ENCODE measurements at places on chromosomes 7 and 10.

GRCh38 chr10:18140149-18140956 is at the start of gene CACNB2:
Gene CACNB2, plus strand, starts transcription at chr10:18140424.
- peak; percentile 43 for DNase-seq

- DNase-seq, result no peak
Observed at GRCh38 chr7:3333861-3334260, 32.8 kb downstream of the SDK1 start.

- no peak for DNase-seq
Observed at GRCh38 chr7:16975712-16976111, 93.9 kb upstream of the AGR3 start.

DNA sequence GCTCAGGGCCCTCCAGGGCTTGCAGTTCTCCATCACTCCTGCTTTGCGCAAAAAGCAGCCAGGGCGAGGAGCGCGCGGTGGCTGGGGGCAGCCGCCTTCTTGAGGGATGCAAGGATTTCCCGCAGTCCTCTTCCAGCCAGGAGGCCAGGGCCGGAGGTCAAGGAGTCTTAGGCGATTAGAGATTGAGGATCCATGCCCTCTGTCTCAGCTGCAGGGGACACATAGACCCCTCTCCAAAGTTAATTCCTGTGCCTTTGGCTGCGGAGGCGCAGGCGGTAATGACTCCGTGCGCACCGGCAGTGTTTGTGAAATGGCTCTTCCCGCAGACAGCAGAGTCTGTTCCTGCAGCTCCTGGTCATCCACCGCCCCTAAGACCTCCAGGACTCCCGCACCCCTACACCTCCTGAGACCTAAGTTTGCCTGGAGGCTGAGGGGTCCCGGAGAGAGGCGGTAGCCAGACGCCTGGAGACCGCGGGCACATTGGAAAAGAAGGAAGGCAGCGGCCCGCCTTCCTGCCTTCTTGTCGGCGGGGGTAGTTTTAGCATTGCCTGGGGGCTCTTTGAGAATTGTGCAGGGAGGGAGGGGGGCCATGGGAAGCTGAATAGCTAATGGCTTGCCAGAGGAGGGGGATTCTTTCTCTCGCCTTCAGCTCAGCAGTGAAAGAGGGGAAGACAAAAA is 3.3 kb upstream of the NEUROG3 start:
- DNase-seq, result no peak

DNA sequence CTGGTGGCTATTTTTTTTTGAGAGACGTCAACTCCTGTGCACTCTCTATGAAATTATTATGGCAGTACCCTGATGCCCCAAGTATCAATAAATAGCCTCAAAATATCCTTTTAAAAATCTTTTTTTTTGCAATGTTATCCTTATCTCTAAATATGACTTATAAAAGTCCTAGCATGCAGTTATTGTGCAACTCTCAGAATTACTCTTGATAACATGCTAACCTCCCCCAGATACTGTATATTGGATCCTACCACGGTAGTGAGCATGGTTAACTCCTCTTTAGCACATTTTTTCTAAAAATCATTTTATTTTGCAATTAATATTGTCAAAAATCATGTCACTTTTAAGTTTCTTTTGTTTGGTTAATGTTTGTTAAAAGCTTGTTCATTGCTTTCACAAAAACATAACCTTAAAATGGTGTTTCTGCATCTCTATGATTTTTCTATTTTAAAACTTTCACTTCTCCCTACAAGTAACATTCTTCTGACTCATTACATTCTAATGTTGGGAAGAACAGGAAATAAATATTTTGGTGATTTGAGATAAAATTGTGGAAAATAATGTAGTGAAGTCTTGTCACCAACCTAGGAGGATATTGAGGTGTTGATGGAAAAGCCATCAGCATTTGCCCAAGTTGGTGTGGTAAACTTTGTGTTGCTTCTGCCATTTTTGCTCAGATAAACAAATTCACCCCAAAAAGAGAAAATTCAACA is 42.1 kb upstream of the ADRA2A start:
- peak; percentile 46 for DNase-seq

DNA sequence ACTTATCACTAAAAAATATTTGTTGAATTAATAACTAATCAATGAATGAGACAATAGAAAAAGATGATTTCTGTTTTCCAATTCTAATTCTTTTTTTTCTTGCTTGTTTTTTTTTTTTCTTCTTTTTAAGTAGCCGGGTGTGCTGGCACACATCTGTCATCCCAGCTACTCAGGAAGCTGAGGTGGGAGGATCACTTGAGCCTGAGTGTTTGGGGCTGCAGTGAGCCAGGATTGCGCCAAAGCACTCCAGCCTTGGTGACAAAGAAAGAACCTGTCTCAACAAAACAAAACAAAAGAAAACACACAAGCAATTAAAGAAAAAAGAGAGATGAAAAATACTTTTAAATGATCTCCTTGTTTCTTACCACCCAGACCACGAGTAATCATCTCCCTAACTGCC is 1109.3 kb downstream of the REEP3 start:
- no peak for DNase-seq

DNA sequence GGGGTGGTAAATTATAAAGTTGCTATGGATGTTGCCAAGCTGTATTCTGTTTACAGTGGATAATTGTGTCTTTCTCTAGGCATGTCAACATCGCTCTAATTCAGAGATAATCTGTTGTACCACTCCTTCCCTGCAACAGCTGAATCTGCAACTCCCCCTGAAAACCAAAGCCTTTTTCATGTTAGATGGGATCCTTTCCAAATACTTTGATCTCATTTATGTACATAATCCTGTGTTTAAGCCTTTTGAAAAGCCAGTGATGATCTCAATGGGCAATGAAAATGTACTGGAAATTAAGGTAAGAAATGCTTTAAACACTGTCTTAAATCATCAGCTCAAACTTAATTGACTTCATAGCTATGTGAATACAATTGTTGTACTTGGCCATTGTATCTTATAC is 91.0 kb downstream of the MET start:
- no peak for DNase-seq

- no peak for DNase-seq
Observed at GRCh38 chr7:124954790-124955189, 25.2 kb upstream of the POT1 start.

DNA sequence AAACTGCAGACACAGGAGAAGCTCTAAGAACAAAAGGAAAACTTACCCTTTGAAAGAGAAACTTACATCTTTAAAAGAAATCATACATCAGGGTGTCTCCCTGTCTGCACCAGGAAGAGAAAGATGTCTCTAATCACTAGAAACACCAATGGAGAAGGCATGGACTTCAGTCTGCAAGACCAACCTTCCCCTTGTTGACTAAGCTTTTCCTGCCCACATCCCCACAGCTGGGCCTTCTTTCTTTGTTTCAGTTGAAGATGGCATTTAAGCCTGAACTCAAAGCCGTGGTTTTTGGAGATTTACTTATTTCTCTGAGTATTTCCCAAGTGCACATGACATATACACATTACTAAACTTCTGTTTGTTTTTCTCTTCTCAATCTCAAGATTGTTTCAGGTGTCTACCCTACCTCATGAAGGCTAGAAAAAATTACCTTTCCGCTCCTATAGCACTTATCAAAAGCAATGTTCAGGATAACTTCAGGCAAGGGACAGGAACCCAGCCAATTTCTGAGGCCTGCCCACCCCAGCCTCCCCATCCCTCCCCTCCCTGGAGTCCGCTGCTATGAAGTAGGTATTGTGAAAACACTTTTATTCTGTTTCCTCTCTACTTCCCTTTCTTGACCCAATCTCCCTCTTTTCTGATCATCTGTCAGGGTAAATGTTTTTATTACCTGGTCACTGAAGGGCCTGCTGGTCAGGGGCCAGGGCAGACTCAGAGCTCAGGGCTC is 2.8 kb upstream of the SLC29A3 start:
- peak; percentile 22 for DNase-seq

GRCh38 chr10:131573256-131573655 is 261.7 kb upstream of the TCERG1L start:
- DNase-seq, result no peak

DNA sequence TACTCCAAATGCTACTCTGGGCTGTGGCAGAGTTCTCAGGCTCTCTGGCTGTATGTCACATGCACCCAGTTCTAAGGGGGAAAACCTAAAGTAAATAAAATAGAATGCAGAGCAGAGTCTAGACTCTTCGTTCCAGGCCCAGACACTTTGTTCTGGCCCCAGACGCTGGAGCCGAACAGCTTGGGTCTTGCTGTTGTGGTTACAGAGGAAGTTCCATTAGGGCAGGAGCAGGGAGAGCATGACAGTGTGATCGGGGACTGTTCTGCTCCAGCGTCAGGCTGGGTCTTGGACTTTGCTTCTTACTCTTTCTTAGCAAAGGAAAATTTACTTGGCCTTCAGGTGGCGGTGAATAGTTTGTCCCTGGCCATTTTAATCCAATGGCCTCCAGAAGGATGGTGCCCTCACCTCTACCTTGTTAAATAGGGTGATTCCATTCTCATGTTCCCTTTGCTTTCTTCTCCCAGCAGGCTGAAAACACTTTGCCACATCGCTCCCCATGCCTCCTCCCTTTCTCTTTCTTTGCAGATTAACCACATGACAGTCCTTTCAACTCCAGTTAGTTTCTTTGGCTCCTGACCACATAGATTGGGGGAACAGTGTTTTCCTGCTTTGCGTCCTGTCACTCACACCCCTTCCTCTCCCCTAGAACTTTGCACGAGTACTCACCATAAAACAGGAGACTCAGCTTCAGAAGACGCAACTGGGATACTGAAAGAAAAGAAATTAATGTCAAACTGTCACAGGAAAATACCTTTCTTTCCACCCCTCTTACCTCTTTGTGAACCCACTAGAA is 730.8 kb downstream of the SUGCT start:
- no peak for DNase-seq

DNA sequence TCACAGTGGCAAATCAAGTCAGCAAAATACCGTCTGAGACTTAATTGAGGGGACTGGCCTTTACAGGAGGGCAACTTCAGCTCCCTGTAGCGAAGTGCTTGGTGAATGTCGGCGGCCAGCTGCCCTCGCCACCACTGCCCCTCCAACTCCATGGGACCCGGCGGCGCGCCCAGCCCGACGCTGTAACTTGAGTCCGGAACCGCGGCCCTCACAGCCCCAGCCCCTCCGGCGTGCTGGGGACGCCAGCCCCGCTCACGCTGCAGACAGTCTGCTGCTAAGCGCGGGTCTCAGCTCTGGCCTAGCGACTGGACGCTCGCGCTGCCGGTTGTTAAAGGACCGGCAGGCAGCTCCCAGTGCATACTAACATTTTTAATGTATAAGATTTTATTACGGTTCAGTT is 113.4 kb upstream of the NUPR2 start:
- DNase-seq, result no peak

GRCh38 chr10:71300555-71301370 is 18.3 kb upstream of the SLC29A3 start:
- DNase-seq, result no peak
